ENCODE measurements at places on chromosomes 16 and 17.

GRCh38 chr16:74033441-74033995, 263.1 kb upstream of the PSMD7 start:
- H3K4me3 ChIP-seq: no peak overlapping the region
- no peak overlapping the region for H3K27ac ChIP-seq
- no peak for DNase-seq

- H3K27ac ChIP-seq: no peak overlapping the region
- no peaks in the 10 kb centered on the region for H3K27me3 ChIP-seq
- DNase-seq: no peak
- no peaks in the 10 kb centered on the region for H3K4me1 ChIP-seq
These were observed 226.1 kb upstream of the N4BP1 start for GRCh38 chr16:48836067-48836466.

- H3K4me1 ChIP-seq: peaks cover 19% of the 10 kb centered on the region
- H3K27me3 ChIP-seq: no peaks in the 10 kb centered on the region
- peaks cover 8% of the 10 kb centered on the region for H3K36me3 ChIP-seq
- DNase-seq: no peak
- no peak overlapping the region for H3K27ac ChIP-seq
These were observed 15.5 kb upstream of the IL17C start for GRCh38 chr16:88622866-88623265.

DNA sequence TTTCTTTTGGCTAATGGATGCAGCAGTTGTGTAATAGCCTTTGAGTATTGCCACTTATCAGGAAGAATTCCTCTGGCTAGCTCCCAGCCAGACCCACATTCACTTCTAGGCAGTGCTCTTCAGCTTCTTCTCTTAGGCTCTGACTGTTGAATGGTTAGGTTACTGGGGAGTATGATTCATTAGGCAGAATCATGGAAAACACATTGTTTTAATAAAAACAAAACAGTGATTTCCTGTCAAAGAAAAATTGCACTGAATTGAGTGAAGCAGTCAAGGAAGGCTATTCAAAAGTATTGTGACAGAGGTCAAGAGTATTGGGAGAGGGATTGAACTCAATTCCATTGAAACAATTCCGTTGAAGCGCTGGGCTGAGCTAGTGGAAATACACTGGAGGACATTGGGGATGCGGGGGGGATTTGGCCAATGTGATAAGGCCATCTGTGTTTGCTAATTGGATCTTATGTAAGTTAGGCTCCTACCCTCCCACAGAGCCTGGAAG, 68.0 kb downstream of the CNTNAP4 start:
- no peak for DNase-seq
- H3K36me3 ChIP-seq: no peaks in the 10 kb centered on the region
- no peaks in the 10 kb centered on the region for H3K4me1 ChIP-seq
- no peak overlapping the region for H3K27ac ChIP-seq
- H3K27me3 ChIP-seq: no peaks in the 10 kb centered on the region

DNA sequence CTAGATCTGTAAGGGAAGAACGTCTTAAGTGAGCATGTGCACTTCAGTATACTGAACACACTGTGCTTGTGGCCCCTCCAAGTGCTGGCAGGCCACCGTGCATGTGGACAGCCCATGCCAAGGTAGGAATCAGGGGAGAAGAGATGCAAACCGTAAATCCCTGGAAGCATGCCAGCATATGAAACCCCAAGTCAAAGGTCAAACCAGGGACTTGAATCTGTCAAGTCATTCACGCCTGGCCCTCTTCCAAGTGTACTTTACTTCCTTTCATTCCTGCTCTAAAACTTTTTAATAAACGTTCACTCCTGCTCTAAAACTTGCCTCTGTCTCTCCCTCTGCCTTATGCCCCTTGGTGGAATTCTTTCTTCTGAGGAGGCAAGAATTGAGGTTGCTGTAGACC, 2.8 kb upstream of the ATXN2L start:
- H3K4me1 ChIP-seq: peaks cover 18% of the 10 kb centered on the region
- peaks cover 12% of the 10 kb centered on the region for H3K36me3 ChIP-seq
- no peaks in the 10 kb centered on the region for H3K27me3 ChIP-seq
- no peak overlapping the region for H3K27ac ChIP-seq
